ENCODE measurements at places on chromosomes 12 and 14.
A peak's percentile ranks its signal among the peaks of the same experiment; 100 is the strongest.

GRCh38 chr14:33589334-33589733, 361.5 kb downstream of the EGLN3 start:
- H3K4me3 ChIP-seq = no peak overlapping the region
- H3K4me1 ChIP-seq = no peaks in the 10 kb centered on the region
- H3K36me3 ChIP-seq = no peaks in the 10 kb centered on the region

GRCh38 chr12:6115389-6115788, 9.1 kb downstream of the VWF start:
- H3K4me3 ChIP-seq = no peak overlapping the region
- no peaks in the 10 kb centered on the region for H3K27me3 ChIP-seq
- peaks cover 21% of the 10 kb centered on the region for H3K4me1 ChIP-seq
- no peak for DNase-seq

- peaks cover 43% of the 10 kb centered on the region for H3K4me1 ChIP-seq
- peak within 1 kb of the TSS; percentile 92 for H3K27ac ChIP-seq
- peak within 1 kb of the TSS; percentile 95 for H3K4me3 ChIP-seq
- peak; percentile 87 for DNase-seq
- no peaks in the 10 kb centered on the region for H3K36me3 ChIP-seq
Measured at GRCh38 chr12:57127726-57128518, at the start of gene LRP1. LRP1 (plus strand) TSS chr12:57128483; CDS start chr12:57128965, 482 bp downstream.

DNA sequence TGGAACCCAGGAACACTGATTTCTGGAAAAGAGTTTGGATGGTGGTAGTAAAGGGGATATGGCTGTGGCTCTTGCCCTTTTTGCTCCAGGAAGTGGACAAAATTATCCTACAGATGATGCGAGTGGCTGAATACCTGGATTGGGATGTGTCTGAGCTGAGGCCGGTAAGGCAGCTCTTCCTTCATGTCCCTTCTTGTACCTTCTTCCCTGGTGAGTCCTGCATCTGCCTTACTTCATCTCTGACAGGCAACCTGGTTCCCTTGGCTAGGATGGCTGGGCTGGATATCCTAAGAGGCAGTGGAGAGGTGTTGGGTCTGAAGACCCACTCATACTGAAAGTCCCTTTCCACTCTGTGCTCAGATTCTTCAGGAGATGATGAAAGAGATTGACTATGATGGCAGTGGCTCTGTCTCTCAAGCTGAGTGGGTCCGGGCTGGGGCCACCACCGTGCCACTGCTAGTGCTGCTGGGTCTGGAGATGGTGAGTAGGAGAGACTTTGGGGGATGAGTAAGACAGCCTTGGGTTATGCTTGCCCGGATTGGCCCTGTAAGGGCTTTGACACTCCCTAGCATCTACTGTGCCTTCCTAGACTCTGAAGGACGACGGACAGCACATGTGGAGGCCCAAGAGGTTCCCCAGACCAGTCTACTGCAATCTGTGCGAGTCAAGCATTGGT, 8.0 kb downstream of the DGKA start:
- H3K4me1 ChIP-seq = peaks cover 16% of the 10 kb centered on the region
- DNase-seq = no peak
- no peak overlapping the region for H3K4me3 ChIP-seq
- H3K36me3 ChIP-seq = peaks cover 48% of the 10 kb centered on the region
- H3K27me3 ChIP-seq = no peaks in the 10 kb centered on the region
- no peak overlapping the region for H3K27ac ChIP-seq
